Effector CD4-positive, alpha-beta T cell (primary cell): ENCODE measurements at places on chromosomes 6 and 20.

DNA sequence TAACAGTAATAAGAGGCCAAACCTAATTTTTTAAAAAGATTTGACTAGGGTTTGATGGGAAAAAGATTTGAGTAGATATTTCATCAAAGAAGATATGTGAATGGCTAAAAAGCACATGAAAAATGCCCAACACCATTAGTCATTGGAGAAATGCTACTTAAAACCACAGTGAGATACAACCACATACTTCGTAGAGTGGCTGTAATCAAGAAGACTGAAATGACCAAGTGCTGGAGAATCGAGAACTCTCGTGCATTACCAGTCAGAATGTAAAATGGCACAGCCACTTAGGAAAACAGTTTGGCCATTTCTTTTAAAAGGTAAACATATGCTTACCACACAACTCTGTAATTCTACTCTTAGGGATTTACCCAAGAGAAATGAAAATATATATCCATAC is 175.5 kb downstream of the EYA2 start:
- no peak for DNase-seq

- DNase-seq, result no peak
Observed at GRCh38 chr6:161238081-161238480, 35.8 kb downstream of the AGPAT4 start.

DNA sequence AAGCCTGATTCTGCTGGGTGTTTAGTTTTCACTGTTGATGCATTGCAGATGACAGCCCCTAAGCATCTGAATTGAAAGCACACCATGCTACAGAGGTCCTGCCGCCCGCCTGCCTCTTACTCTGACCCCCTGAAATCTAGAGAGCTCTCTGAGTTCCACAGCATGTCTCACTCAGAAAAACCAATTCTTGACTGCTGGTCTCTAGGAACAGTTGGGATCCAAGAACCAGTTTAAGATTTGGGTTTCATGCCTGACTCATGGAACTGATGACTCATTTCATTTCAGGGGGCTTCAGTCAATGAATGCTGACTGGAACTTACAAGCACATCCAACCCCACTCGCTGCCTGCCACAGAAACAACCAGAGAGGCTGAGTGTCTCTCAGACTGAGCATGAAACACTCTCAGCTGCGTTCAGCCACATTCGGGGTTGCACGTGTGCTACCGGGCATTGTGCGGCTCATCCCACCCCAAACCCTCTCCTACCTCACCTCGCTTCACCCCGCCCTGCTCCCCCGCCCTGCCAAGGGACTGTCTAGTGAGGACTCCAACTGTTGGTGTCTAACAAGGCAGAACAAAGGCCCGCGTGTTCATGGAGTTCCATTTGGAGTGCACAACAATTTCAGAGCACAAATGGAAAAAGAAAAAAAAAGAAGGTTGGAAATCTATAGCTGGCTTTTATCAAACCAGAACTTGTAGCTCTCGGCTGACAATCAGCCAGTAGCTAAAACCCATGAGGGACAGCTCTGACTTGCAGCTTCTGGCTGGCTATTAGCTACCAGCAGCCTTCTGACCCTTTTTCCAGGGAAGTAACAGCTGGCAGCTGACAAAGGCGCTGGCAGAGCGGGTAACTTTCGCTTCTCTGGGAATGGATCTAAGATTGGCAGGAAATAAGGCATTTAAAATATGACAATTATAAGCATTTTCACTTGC is 20.0 kb upstream of the TRAF3IP2 start:
- no peak for DNase-seq

DNA sequence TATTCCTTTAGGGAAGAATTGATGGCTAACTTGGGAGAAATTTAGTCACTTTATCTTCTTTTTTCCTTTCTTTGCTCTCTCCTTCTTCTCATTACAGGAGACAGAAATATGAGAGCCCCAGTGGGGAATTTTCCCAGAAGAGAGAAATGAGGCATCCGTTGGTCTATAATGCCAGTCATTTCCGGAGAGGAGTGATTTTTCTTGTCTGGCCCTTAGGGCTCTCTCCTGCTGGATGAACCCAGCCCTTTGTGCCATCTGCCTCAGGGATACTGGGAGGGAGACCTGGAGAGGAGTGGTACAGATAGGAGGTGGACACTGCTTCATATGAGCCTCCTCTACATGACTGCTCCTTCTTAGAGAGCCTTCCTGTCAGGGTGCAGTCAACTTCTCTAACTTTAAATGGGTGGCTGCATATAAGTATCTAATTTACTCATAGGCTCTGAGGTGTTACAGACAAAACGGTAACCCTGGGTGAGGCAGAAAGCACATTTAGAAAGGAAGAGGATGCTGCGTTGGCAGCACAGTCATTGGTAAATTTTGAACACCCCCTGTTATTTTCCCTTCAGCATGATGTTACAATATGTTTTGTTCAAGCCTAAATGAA is 21.9 kb downstream of the RIMS1 start:
- DNase-seq, result no peak

DNA sequence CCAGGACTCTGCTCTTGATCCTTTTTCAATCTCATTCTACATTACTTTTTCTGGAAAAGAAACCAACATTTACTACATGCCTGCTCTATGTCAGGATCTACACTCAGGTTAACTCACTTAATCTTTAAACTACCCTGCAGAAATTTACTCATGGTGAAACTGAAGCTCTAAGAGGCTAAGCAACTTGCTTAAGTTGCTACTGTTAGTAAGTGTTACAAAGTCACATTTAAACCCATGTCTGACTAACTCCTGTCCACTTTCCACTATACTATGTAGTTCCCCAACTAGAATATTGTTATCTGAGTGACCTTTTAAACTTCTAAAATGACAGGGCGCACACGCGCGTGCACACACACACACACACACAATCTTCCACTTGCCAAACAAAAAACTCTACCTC is 5.0 kb downstream of the CEP162 start:
- DNase-seq, result no peak

DNA sequence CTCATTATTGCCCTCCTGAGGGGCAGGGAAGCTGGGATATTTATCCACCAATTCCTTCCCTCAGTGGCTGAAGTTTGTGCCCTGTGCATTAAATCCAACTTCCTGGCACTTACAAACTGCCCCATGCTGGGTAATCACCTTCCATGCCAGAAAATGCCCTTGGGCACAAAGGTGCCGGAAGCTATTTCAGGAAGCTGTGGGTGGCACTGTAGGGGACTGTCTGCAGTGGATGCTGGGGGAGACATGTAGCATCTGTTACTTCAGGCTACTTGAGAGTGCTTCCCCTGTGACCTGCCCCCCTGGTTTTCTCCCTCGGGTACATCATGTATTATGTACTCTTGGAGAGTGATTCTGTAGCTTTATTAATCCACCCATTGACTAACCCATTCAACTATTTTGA is 24.7 kb upstream of the RALGAPA2 start:
- no peak for DNase-seq

DNA sequence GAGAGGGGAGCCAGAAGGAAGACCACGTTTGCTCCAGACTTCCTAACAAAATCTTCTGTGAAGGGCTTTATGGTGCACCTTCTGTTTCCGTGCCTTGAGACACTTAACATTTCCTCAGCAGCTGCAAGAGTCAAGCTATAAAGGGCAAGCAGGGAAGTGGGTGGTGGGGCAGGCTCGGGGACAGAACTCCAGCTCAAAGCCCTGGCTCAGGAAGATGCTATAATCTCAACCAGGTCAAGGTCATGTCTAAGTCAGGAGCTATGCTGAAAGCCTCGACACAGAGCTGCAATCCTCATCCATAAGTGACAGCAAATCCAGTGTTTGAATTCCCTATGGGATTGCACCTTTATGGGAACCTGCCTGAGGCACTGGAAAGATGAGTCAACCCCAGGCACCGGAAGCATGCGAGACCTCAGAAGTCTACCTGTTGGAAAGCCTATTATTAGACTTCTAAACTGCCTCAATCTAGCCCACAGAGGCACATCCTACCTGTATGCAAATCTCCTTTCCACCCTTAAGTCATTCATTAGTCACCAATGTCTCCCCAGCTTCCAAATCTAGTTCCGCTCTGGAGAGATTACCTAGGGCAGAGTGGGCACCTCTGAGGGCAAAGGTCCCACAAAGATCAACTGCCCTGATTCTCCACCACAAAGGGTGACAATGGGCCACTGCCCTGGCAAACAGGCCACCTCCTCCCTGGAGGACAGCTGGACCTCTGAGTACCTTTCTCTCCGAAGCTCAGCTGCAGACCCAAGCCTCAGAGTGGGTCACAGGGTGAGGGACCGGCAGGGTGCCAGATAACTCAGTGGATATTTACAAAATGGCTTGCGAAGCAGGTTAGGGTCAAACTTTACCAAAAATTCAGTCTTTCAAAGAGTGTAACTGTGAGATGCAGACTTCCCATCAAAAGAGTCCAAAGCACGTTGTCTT is 287.0 kb downstream of the CDC5L start:
- DNase-seq, result no peak

- no peak for DNase-seq
Observed at GRCh38 chr20:46333161-46333991, 25.1 kb upstream of the CDH22 start.

- no peak for DNase-seq
Observed at GRCh38 chr6:63509652-63510352, 62.5 kb upstream of the LOC128125822 start.

DNA sequence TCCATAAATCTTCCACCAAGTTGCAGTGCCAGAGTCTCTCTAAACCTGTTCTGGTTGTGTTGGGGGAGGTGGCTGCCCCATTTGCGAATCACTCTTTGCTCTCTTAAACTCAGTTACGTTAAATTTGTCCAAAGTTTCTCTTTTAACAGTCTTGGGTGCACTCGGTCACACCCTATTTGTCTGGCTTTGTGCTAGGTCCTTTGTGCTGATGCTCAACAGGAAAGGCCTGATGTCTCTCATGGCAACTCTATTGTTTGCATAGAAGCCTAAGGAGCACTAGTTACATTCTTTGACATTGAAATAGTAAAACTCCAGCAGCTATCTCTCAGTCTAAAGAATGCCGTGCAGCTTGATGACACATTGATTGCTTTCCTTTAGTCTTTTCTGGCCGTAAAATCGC is 105.1 kb downstream of the TRMT11 start:
- DNase-seq, result no peak

GRCh38 chr6:33566182-33567084 is 13.6 kb downstream of the BAK1 start:
- DNase-seq, result no peak

DNA sequence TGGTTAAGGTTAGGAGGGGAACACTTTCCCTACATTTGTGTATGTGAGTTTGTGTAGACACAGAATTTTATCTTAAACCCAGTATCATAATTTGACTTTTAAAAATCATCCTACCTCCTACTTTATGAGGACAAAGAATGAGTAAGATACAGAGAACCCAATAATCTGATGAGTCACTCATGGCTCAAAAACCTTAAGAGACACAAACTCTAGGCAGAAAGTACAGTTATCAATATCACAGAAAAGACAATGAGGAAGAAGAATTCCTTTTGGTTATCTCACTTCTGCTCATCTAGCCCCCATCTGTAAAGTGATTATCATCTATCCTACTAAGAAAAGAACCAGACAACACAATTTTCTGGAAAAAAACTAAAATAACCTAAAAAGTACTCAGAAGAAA is 87.7 kb downstream of the EPB41L2 start:
- DNase-seq, result no peak

DNA sequence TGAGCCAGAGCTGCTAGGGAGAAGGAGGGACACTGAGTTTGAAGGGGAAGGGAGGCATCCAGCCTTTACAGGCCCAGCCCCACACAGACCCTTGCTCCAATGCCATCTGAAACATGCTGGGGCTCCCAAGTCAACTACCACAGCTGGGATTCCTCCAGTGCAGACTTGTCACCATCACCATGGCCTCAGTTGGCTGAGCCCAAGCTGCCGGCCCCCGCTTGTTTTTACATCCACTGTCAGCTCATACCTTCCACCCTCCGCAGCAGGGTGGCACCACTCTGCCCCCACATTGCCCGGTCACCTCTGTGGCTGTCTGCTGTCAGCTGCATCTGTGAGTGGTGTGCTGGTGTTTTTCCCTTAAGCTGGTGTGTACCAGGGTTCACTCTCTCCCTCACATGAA is 26.1 kb downstream of the GFOD1 start:
- no peak for DNase-seq

GRCh38 chr6:125165256-125165655 is 11.7 kb downstream of the TPD52L1 start:
- DNase-seq, result no peak

- no peak for DNase-seq
Observed at GRCh38 chr6:160950507-160950906, 41.1 kb upstream of the MAP3K4 start.

DNA sequence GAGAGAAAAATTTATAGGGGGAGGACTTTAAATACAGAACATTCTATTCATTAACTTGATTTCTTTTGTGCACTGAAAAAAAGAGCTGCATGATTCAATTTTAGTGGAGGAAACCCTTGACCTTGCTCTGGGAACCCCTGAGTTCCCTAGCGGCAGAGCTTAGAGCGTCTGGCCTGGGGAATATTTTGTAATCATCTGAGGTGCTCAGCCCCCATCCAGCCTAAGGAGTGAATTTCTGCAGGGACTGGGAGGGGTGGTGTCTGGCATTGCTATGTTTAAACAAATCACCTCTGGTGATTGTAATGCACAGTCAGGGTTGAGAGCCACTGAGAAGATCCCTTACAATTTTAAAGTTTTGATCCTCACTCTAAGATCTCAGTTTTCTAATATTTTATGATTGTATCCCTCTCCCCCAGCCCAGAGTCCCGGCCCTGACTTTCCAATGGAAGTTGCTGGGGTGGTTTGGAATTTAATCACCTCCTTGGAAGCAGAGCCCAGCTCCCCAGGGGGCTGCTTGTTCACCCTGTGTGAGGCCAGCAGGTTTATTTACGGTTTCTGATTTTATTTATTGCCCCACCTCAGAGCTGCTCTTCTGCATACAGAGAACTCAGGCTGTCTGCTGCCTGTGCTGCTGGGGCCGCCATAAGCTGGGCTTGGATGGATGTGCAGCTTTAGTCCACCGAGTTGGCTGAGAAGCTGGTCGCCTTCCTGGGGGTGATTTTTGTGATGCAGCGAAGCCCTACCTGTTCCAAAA is 263.1 kb downstream of the LRFN2 start:
- DNase-seq, result no peak

GRCh38 chr6:84815896-84816735 is 51.7 kb upstream of the TBX18 start:
- no peak for DNase-seq

DNA sequence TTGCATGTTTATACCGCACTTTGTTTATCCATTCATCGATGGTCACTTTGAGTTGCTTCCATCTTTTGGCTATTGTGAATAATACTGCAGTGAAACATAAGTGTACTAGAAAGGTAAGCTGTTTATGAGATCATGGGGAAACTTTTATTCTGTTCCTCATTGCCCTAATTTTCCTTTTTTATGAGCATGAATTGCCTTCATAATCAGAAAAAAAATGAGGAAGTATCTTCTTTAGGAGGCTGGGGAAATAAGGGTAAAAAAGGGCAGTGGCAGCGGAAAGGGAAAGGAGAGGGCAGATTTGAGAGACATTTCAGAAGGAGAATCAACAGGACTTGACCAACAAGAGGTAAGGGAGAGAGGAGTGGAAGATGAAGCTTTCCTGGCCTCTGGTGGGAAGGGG is 14.3 kb upstream of the SERINC3 start:
- DNase-seq, result no peak

- DNase-seq, result no peak
Observed at GRCh38 chr6:111301946-111302345, 181.1 kb downstream of the REV3L start.
